ENCODE measurements at places on chromosomes 3 and 15. TPM values are rescaled to one million over a fixed set of nuclear protein-coding genes. Genes with fewer than 3 reads are reported as not detected.

Gene WDR93
- 0.16 TPM for total RNA-seq

Gene GOLGA6L6
- total RNA-seq: under 0.01 TPM

Gene ERICH6
- total RNA-seq: 0.17 TPM

Gene RNU5B-1
- not detected for total RNA-seq

Gene FHIT
- total RNA-seq: 0.77 TPM

Gene KLF15
- 0.69 TPM for total RNA-seq

Gene KCNH8
- total RNA-seq: not detected

Gene SPESP1
- total RNA-seq: 14.3 TPM

Gene SKOR1
- total RNA-seq: 0.16 TPM

Gene CASR
- not detected for total RNA-seq

Gene NR2E3
- 0.09 TPM for total RNA-seq

Gene CHAC1
- total RNA-seq: 4.4 TPM

Gene GOLGA8H
- total RNA-seq: 0.16 TPM
